ENCODE measurements at places on chromosomes 2 and 18. TPM values are rescaled to one million over a fixed set of nuclear protein-coding genes. Genes with fewer than 3 reads are reported as not detected.

GRCh38 chr18:3029215-3029952 is 16.4 kb upstream of the LPIN2 start:
- DNase-seq, result no peak

GRCh38 chr2:133414486-133415209 is 153.6 kb downstream of the NCKAP5 start:
- DNase-seq, result no peak

- no peak for DNase-seq
Measured at GRCh38 chr2:131417886-131418285, 53.9 kb upstream of the RAB6D start.

- DNase-seq, result peak; percentile 18
Measured at GRCh38 chr2:239298116-239298804, 102.6 kb downstream of the HDAC4 start.

- DNase-seq, result no peak
Measured at GRCh38 chr18:35736696-35737095, 155.2 kb downstream of the GALNT1 start.

- DNase-seq, result no peak
Measured at GRCh38 chr2:135647836-135648579, 93.6 kb upstream of the UBXN4 start.

DNA sequence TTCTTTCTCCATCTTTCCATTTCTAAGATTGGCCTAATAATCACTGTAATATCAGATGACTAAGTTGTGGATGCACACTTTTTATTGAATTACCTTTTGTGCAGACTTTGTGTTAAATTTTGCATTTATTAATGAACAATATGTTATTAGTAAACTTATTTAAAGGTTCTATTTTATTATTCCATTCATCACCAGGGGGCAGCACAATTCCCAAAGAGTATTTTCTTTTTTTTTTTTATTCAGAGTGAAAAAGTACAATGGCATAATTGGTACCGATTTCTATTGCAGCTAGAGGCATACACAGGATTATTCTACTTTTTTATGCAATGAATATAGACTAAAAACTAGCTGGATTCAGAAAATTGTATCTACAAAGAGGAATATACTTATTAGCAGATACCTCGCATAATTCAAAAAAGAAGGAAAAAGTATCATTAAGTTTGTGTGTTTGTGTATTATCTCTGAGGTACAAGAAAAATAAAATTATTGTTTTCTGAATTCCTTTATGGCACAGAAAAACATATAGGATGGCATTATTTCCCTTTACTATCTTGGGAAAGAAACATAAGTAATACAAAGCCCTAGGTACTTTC is 390.6 kb downstream of the ERBB4 start:
- DNase-seq, result no peak

DNA sequence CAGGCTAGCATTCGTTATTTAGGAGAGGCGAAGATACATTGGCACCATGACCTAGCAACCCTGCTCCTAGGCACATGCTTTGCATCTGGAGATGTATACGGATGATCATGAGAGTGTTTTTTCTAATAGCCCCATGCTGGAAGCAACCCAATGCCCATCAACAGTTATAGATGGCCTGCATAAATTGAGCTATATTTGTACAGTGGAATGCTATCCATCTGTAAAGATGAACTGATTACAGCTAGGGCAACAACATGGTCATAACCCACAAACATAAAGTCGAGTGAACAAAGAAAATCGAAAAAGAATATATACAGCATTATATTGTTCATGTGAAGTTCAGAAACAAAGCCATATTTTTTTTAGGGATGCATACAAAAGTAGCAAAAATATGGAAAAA is 20.6 kb upstream of the CHRNA1 start:
- DNase-seq, result no peak

- DNase-seq, result no peak
Measured at GRCh38 chr18:71942433-71942832, 601.7 kb downstream of the CBLN2 start.

GREB1L gene
- total RNA-seq, result 12.2 TPM

C2orf80 gene
- not detected for total RNA-seq

GALR1 gene
- under 0.01 TPM for total RNA-seq

SLC9A2 gene
- 0.08 TPM for total RNA-seq

FAM237A gene
- not detected for total RNA-seq

RGPD4 gene
- total RNA-seq, result not detected
